Thoracic aorta (tissue), 2 donors: ENCODE measurements at places on chromosomes 3 and 15. TPM values are rescaled to one million over a fixed set of nuclear protein-coding genes. Genes with fewer than 3 reads are reported as not detected.

The CSPG5 gene
- total RNA-seq: 0.14 TPM

DNA sequence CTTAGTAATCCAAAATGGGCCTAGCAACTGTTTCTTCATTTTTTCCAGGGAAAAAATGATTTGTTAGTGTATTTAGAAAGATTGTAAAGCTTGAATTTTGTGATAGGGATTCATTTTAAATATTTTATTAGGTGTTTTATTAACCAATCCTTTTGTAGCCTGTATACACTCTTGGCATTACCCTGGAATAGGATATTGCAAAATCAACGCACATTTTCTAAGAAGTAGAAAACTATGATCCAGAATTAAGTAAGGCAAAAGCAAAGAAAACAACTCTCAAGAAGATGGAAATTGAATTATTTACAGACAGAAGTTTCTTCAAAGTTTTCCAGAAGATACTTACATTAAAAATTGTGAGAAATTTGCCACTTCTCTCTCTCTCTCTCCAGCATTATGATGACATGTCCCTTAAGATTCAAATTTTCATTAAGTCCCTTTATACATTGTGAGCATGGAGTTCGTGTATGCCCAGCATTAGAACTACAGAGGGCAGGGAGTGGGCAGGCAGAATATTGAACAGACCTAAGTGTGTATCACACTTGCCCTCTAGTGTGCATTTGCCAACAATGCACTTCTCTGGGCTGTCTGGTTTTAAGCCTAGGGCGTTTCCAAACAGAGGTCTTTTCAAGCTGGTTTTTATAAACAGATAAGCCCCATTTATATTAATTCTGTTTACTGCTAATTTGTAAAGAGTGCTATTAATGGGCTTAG, 28.5 kb upstream of the CMSS1 start:
- H3K27me3 ChIP-seq: no peaks in the 10 kb centered on the region
- no peak overlapping the region for H3K27ac ChIP-seq
- no peaks in the 10 kb centered on the region for H3K4me1 ChIP-seq
- no peak for DNase-seq

- H3K36me3 ChIP-seq: no peaks in the 10 kb centered on the region
- H3K27me3 ChIP-seq: no peaks in the 10 kb centered on the region
- H3K4me1 ChIP-seq: no peaks in the 10 kb centered on the region
- H3K4me3 ChIP-seq: no peak overlapping the region
- DNase-seq: no peak
These were observed 76.6 kb downstream of the SLC6A11 start for GRCh38 chr3:10892622-10893021.

DNA sequence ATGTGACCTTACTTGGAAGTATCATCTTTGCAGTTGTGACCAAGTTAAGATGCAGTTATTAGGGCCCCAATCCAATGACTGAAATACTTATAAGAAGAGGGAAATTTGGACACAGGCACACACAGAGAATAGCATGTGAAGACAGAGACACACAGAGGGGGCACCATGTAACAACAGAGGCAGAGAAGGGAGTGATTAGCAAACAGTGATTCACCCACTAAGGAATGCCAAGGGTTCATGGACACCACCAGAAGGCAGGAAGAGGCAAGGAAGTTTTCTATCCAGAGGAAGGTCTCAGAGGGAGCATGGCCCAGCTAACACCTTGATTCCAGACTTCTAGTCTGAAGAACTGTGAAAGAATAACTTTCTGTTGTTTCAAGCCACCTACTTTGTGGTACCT, 25.0 kb downstream of the SIDT1 start:
- no peaks in the 10 kb centered on the region for H3K36me3 ChIP-seq
- DNase-seq: no peak
- no peak overlapping the region for H3K4me3 ChIP-seq
- no peaks in the 10 kb centered on the region for H3K4me1 ChIP-seq
